ENCODE measurements at places on chromosomes 7 and 10.

- no peak for DNase-seq
Observed at GRCh38 chr7:47307311-47307710, 274.6 kb downstream of the TNS3 start.

DNA sequence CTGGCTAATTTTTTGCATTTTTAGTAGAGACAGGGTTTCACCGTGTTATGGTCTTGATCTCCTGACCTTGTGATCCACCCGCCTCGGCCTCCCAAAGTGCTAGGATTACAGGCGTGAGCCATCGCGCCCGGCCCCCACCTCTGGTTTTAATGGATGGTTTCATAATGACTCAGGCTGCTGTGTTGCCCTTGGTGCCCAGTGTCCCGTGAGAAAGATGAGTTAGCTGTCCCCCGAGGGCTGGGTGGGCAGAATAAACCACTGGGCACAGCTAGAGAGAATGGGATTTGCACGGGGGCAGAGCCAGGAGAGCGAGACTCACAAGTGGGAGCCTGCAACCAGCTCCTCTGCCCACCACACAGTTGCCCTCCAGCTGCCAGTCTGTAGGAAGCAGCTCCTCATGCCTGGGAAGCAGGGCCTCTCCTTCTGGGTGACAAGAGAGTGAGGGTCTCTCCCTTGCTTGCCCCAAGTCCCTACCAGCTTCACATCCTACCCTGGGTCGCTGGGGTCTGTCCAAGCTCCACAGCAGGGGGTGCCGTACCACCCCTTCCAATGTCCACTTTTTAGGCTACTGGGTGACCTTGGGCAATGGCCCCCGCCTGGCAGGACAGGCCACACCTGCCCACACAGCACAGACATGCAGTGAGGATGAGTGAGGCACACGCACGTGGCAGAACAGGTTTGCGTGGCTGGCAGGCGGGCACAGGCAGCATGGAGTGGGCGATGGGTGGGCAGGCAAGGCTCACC, 16.1 kb upstream of the NDST2 start:
- no peak for DNase-seq

GRCh38 chr10:11285171-11285570, 267.5 kb downstream of the CELF2 start:
- no peak for DNase-seq

DNA sequence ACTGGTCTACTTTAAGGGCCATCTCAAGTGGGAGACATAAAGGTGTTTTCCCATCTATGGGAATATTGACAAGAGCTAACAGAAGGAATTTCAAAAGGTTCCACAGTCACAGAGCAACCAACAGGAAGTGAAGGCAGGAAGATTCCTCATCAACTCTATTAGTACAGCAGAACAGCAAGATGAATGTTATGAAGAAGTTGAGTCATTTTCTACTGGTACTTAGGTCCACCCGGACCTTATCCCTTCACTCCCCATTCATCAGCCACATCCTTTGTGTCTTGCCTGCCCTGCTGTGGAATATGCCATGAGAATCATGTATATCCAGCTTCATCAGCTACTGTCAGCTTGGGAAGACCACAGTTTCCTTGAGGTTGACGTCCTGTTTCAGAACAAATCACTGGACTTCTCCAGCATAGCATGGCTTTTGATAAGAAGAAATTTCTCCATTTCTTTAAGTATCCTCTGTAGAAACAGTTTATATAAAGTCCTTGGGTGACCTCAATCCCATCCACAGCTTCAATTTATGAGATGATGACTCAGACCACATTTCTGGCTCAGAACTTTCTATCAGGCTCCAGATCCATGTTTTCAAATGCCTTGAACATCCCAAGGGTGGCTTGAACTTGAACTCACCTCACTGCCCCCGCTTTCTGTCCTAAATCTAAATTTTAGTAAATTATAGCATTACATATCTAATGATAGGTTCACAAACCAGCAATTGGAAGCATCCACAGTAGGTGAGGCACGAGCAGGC, 84.9 kb upstream of the AGK start:
- DNase-seq = no peak

DNA sequence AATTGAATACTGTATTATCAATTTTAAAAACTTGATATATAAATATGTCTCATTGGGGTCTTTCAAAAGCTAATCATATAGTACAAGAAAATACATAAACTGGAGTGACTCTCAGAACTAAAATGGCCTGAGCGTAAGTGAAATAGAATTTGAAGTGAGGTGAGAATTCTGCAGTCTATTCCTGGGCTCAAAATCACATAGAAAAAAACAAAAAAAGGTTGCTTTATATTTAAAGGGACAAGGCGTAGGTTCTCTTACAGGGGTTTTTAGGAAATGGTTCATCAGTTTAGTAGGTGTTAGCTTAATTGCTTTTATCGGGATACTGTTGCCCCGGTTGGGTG, 36.7 kb upstream of the PRSS1 start:
- DNase-seq = no peak

GRCh38 chr10:121696854-121697253, 98.6 kb upstream of the FGFR2 start:
- DNase-seq = no peak

GRCh38 chr10:66167816-66168215, 758.0 kb upstream of the LRRTM3 start:
- no peak for DNase-seq

Measured in stimulated activated naive CD4-positive, alpha-beta T cell treated with Interleukin-2 at 50 U/mL for 16 hours (primary cell).